ENCODE measurements at places on chromosomes 16 and 17.

- peak; percentile 89 for DNase-seq
These were observed 8.6 kb downstream of the ARHGAP17 start for GRCh38 chr16:25006504-25007056.

DNA sequence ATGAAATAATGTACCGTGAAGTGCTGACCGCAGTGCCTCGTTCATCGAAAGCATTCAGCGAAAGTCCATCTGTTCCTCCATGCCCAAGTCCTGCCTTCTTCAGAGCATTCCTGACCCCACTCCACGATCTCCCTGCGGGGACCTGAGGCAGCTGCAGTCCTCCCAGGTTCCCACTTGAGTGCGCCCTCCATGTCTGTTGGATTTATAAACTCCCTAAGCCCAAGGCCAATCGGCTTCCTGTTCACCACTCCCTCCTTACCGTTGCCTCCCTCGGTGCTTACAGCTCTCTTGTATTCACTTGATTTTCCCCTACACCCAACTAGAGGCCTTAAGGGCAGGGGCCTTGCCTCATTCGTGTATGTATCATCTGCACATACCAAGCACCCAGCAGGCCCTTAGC lies 2.8 kb downstream of the RAD51D start:
- DNase-seq, result no peak

DNA sequence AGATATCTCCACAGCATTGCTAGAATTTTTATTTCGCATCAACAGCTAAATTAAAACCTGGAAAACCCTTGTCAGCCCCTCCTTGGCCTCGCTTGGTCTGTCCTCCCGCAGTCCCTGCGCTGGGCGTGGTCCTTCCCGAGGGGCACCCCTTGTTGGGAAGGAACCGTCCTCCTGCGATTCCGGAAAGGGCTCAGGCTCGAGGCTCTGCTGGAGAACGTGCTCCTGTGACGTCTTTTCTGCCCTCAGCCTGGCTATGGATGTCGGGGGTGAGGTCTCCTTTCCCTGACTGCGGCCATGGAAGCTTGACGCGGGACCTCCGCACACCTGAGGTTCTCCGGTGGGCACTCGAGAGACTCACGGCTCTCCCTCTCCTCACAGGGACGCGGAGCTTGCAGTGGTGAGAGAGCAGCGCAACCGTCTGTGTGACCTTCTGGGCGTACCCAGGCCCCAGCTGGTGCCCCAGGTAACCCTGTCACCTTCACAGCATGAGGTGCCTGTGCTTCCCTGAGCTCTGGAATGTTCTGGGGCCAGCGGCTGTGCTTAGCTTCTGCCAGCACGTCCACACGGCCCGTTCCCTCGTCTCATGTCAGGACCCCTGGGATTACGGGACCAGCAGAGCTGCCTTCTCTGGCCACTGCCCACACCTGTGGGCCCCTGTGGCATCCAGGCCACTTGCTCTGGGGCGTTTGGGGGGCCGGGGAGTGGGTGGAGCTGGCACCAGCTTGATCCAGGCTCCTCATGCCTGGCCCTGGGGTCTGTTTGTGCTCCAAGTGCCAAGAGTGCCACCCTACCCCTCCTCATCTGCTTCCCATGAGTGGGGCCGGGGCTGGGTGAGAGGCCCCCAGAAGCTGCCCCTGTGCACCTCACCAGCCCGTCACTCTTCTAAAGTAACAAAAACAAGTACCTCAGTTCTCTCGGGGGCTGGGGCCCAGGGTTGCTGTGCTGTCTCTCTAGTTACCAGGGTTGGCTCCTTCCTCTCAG lies 101.5 kb upstream of the ZNF750 start:
- no peak for DNase-seq

DNA sequence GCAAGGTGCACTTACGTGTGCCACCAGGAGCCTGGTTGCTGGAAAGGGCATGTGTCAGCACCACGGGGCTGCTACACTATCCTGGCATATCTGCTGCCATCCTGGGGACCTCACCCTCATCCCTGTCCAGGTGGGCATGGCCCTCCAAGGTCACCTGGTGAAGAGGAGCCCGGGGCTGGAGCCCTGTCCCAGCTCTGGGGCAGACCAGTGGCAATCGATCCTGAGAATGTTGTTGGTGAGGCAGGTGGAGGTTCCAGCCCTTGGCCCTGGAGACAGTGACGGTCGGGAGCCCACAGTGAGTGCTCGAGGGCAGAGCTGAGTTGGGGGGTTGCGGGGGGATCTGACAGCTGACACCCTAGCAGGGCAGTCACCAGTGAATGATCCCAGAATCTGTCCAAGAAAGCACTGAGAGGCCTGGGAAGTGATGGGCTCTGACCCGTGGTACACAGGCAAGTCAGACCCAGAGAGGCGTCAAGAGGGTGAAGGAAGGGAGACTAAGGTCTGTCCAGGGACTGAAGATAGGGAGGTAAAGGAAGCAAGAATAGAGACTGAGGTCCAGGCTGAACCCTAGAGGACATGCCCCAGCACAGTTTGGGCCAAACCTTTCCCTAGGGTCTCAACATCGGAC lies 17.6 kb downstream of the POLR3K start:
- no peak for DNase-seq

- DNase-seq, result no peak
These were observed 30.9 kb downstream of the PAFAH1B1 start for GRCh38 chr17:2624292-2624731.

DNA sequence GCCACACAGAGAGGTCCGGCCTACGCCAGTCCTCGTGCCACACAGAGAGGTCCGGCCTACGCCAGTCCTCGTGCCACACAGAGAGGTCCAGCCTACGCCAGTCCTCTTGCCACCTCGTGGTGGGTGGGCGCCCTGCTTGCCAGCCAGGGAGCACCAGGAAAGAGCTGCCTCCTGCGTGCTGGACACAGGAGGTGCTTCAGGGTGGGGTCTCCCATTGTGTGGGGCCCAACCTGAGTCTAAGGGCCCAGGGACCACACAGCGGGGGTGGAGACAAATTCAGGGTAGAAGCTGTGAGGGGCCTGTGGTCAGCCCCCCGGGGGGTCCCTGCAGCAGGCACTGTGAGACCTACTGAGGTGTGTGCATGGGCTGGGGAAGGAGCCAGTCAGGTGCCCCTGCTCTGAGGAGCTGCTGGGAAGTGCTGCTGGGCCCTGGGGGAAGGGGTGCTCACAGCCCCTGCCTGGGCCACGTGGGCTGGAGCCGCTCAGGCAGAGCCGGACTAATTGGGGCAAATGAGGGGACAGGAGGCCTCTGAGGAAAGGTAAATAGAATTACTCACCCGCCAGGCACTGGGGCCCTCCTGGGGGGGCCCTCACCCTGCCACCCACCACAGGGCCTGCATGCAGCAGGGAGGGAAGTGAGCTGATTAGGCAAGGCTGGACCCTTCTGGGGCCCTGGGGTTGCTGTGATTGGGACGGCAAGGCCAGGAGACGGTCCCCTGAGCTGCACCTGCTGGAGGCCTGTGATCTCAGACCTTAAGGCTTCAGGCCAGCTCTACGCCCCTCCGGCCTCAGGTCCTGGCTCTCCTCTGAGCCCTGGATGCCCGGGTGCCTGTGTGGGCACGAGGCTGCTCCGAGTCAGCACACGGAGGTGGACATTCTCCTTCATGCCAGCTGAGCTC lies 11.0 kb downstream of the GCGR start:
- DNase-seq, result no peak

DNA sequence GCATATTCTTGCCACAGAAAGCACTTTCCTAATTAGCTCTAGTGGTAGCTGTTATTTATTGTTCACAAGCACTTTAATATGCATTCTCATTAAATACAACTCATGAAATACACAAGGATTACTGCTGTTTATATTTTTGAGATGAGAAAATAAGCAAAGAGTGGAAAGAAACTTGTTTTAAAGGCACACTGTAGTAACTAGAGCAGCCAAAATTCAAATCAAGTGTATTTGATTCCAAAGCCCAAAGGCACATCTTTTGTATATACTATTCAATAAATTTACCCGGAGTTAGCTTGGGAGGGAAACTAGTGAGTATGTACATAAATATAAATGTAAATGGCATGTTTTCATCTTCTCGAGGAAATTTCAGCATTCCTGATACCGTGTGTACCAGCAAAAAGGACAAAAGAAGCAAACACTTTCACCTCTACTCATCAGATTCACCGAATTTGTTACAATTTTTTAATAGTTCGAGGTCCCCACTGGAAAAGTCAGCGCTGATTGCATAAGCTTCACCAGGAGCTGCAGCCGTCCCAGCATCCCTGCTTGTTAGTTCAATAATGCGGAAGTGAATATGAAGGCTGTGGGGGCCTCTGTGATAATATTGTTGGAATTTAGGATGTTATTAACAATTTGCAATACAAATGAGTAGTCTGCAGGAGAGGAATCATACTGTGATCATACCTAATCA lies 371.6 kb upstream of the MON1B start:
- no peak for DNase-seq
